ENCODE measurements at places on chromosomes 7 and 10. TPM values are rescaled to one million over a fixed set of nuclear protein-coding genes. Genes with fewer than 3 reads are reported as not detected.
A peak's percentile ranks its signal among the peaks of the same experiment; 100 is the strongest.

STARD3NL gene
- 36.9 TPM for total RNA-seq

GRCh38 chr10:91444211-91445182 is 34.4 kb downstream of the HECTD2 start:
- no peak for DNase-seq

- no peak for DNase-seq
These were observed 12.7 kb downstream of the MYO1G start for GRCh38 chr7:44965937-44966730.

DNA sequence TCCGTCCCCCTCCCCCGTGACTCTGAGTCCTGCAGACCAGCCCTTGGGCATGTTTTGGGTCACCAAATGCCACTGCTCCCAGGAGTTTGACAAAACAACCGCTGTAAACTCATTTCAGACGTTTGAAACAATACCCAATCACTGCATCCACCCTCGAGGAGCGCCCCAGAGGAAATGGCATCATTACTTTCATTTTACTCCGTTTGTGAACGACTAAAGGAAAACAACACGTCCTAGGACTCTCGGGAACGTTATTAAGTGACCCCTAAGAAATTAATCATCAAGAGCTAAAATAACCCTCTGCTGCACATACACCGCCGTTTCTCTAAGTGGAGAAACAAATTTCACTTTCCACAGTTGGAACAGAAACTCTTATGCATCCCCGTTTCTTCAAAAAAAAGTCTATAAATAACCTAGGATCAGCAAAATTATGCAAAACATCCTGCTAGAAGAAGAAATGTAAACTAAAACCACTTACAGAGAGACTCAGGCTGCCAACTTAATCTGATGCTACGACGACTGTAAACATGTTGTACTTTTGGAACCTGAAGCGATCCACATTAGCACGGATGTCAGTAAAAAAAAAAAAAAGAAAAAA is 109.9 kb upstream of the EFCAB10 start:
- DNase-seq, result peak; percentile 27

TMEM236 gene
- 1.2 TPM for total RNA-seq
